ENCODE measurements at places on chromosomes 12 and 14.

- no peak for DNase-seq
These were observed 42.0 kb downstream of the PPP1R36 start for GRCh38 chr14:64591809-64592208.

GRCh38 chr14:74618078-74618952, 6.3 kb upstream of the LTBP2 start:
- peak; percentile 45 for DNase-seq

GRCh38 chr14:77869340-77869739, 69.4 kb downstream of the ADCK1 start:
- DNase-seq = no peak

- peak; percentile 79 for DNase-seq
These were observed 26.6 kb upstream of the KLRB1 start for GRCh38 chr12:9634177-9634803.

DNA sequence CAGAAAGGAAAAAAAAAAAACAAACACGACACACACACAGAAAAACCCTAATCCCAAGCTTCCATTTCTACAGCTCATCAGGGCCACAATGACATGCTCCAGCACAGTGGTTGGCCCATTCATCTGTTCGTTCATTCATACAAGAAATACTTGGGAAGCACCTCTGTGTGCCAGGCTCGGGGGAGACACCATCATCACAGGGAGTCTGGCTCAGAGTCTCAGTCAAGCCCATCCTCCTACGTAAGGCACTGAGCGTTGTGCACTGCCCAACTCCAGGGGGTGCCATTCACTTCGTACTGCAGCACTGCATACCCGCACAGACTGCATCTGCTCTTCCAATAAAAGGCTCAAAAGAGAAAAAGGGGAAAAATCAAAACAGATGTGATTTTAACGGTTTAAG, 15.3 kb downstream of the VPS37B start:
- DNase-seq = no peak

GRCh38 chr12:6382982-6383381, 980 bp upstream of the LTBR start:
- no peak for DNase-seq

GRCh38 chr12:111867531-111867930, 25.5 kb downstream of the MAPKAPK5 start:
- DNase-seq = no peak

DNA sequence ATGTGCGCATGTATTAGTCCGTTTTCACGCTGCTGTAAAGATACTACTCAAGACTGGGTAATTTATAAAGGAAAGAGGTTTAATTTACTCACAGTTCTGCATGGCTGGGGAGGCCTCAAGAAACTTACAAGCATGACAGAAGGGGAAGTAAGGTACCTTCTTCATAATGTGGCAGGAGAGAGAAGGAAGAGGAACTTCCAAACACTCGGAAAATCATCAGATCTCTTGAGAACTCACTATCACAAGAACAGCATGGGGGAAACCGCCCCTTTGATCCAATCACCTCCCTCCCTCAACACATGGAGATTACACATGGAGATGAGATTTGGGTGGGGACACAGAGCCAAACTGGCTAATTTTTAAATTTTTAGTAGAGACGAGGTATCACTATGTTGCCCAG, 41.8 kb upstream of the SNX6 start:
- DNase-seq = no peak

GRCh38 chr14:87264272-87264785, 728.7 kb downstream of the GALC start:
- no peak for DNase-seq

DNA sequence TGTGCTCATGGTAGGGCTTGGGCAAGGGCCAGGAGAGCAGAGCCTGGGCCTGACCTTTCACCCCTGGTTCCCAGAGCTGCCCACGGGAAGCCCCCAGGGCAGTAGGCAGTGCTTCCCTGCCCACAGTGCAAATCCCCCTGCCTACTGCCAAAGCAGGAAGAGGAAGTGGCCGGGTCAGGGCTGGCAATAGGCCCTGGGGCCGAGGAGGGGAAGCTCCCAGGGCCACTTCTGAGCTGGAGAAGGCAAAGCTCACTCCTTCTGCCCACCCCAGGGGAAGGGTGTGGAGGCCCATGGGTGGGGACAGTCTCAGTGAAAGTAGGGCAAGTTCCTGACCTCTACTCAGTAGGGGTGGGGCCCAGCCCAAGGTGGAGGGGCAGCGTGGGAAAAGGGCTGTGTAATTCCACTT, 5.4 kb upstream of the NR4A1 start:
- no peak for DNase-seq

- DNase-seq = peak; percentile 85
These were observed at the start of gene RABGGTA for GRCh38 chr14:24271134-24271833. Gene RABGGTA (minus strand): TSS chr14:24271597. CDS start chr14:24271115, 482 bp downstream.

DNA sequence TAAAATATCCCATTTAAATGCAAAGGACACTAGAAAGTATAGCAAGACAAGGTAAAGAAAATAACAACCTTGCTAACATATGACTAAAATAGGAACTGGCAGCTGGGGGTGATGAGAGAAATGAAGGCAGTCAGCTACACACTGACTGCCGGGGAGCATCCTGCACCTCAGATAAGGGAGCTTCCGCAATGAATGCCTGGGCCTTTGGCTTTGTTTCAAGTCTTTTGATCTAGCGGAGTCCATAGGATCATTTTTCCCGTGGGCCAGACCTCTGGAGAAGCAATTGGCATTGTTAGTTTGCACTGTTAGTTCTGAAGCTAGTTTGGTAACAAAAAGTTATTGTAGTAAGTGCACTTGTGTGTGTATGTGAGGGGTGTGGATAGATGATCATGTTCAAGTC, 639.9 kb downstream of the DIO2 start:
- DNase-seq = no peak

All from activated CD4-positive, alpha-beta T cell treated with anti-CD3 and anti-CD28 coated beads, Interleukin-2, amount 50 U/mL, for 4 hours (primary cell).